ENCODE measurements at places on chromosomes 3 and 15.

DNA sequence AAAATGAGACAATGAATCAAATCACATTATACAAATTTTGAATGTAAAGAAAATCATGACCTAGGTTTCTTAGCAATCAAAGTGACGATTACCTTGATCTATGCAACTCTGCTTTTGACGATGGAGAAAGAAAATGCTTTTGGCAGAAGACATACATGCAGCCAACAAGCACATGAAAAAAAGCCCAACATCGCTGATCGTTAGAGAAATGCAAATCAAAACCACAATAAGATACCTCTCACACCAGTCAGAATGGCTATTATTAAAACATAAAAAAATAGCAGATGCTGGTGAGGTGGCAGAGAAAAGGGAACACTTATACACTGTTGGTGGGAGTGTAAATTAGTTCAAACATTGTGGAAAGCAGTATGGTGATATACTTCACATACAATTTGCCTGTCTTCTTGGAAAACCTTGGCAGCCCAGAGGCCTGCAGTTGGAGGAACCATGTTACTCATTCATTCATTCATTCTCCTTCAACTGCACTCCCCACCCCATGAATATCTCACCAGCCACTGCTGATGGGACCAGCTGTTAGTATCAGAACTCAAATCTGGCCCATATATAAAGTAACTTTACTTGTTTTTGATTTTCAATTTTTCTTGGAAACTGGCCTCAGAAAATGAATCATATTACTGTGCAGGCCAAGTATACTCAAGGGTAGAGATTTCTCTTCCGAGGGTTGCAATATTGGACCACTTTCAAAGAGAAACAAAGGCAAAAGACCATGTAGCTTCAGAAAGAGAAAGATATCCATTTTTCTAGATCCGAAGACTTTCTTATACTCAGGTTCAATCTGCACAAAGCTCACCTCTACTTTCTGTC, 358.6 kb upstream of the ARHGEF26 start:
- DNase-seq: no peak

- DNase-seq: peak; percentile 79
These were observed 39.5 kb upstream of the TPRG1 start for GRCh38 chr3:189132231-189132671.

DNA sequence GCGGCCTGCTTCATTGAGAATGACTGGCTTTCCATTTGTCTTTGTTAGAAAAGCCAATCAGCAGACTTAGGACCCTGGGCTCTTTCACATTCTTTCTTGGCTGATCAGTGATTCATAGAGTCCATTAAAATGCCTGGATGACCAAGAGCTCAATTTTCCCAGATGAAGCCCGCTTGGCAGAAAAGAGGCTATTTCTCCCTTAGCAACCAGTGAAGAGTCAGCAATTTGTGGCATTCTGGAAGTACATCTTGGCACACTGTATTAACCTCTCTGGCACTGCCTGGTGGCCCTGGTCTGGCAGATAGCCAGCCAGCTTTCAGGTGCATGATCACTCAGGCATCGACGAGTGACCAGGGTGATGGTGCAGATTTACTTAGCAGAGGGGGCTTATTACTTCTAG, 145.7 kb upstream of the PLAAT1 start:
- DNase-seq: no peak

DNA sequence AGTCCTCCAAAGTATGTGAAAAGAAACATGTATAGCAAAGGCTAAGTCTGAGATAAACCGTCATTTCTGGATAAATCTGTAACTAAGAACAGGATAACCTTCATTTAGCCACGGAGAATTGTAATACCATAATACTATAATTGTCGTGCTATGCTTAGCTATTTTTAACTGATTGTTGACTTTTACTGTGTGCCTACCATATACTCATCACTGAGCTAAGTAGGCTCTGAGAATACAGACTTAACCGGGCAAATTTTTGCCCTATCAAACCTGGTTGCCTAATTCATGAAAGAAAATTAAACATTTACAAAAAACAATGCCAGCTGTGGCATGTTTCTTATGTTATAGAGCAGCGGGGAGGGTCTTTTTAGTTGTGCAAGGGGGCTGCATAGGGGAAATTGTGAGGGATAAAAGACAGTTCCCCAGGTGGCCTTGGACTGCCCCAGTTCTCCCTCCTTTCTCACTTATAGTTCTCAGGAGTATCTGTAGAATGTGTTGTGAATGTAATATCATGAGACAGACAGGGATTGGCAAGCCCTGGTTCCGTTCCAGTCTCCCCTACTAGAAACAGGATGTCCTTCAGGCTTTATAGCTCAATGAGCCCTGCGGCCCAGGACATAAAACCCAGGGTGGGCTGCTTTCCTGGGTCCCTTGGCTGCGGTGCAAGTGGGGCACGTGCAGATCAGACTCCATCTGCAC, 318.5 kb downstream of the GBE1 start:
- no peak for DNase-seq

- no peak for DNase-seq
These were observed 81.7 kb downstream of the WNT5A start for GRCh38 chr3:55405436-55405835.

GRCh38 chr3:126480206-126480605, 4.5 kb upstream of the ZXDC start:
- DNase-seq: no peak

DNA sequence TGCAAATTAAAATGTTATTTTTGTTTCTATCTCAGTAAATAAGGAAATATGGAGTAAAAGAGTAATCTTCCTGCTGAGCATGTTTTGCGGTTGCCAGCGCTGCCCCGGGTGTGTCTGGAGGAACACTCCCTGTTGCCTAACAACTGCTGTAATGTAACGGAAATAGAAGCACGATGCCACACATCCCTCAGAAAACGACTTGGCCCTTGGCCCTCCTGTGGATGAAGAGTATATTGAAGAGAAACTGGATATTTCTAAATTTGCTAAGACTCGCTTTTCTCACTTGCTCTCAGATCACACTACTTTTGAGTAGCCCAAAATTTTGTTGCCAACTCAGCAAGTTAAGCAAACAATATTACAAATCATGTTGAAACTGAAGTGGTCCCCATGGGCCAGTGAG, 18.9 kb downstream of the CX3CR1 start:
- DNase-seq: peak; percentile 72

GRCh38 chr3:174191380-174191779, 667.8 kb upstream of the NAALADL2 start:
- DNase-seq: no peak

GRCh38 chr3:171453180-171453886, 6.9 kb downstream of the TNIK start:
- DNase-seq: no peak

- no peak for DNase-seq
These were observed 135.1 kb upstream of the UBP1 start for GRCh38 chr3:33575311-33575710.

GRCh38 chr15:70596354-70597055, 166.9 kb downstream of the UACA start:
- no peak for DNase-seq

- DNase-seq: no peak
These were observed 126.0 kb upstream of the CCNL1 start for GRCh38 chr3:157285966-157286365.

DNA sequence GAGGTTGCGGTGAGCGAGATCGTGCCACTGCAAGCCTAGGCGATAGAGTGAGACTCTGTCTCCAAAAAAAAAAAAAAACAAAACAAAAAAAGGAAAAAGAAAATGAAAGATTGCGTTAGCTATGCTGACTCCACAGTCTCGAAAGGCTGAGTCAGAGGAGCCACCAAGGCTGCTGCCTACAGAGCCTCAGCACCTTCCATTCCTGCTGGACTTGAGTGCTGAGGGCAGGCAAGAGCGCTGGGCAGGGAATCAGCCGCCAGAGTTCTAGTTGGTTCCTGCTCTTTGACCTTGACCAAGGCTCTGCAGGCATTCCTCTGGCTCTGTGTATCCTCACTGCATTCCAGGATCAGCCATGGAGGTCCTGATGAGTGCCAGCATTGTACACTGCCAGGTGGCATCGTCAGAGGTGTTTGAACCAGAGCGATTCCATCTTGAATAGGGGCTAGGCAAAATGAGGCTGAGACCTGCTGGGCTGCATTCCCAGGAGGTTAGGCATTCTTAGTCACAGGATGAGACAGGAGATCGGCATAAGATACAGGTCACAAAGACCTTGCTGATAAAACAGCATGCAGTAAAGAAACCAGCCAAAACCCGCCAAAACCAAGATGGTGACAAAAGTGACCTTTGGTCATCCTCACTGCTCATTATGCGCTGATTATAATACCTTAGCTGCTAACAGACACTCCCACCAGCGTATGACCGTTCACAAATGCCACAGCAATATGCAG, 5.9 kb downstream of the MESP2 start:
- DNase-seq: no peak

DNA sequence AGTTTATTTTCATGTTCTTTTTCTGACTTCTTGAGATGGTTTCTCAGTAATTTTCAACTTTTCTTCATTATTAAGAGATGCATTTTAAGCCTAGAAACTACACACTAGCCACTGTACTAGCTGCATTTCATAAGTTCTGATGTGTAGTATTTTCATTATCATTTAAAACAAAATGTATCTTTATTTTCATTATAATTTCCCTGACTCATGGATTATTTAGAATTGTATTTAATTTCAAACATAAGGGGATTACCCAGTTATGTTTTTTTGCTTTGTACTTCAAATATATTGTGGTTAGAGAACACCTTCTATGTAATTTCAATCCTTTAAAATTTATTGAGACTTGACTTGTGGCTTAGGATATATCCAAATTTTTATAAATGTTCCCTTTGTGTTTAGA, 44.5 kb downstream of the STT3B start:
- DNase-seq: no peak

- no peak for DNase-seq
These were observed 73.8 kb upstream of the ATP13A5 start for GRCh38 chr3:193452338-193452737.

DNA sequence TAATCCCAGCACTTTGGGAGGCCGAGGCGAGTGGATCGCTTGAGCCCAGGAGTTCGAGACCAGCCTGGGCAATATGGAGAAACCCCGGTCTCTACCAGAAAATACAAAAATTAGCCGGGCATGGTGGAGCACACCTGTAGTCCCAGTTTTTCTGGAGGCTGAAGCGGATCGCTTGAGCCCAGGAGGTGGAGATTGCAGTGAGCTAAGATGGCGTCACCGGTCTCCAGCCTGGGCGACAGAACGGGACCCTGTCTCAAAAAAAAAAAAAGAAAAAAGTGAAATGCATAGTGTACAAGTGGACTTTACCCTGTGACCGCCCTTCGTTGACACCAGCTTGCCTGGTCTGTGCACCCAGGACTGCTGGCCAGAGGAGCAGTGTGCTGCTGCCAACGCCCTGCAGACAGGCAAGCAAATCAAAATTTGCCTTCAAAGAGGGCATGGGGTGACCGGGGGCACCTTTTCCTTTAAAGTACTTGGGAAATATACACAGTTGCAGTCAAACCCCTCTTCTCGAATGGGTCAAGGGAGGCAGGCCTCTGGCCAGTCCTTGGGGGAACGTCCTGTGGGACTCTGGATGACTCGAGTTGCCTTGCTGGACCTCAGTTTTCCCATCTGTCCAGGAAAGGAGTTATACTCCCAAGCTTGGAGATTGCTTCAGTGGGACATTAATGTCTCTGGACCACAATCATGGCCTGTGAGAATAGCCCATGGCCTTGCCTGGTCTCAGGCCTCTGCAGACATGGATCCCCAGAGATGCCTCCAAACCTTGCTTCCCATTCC, 1.0 kb downstream of the XYLB start:
- no peak for DNase-seq

DNA sequence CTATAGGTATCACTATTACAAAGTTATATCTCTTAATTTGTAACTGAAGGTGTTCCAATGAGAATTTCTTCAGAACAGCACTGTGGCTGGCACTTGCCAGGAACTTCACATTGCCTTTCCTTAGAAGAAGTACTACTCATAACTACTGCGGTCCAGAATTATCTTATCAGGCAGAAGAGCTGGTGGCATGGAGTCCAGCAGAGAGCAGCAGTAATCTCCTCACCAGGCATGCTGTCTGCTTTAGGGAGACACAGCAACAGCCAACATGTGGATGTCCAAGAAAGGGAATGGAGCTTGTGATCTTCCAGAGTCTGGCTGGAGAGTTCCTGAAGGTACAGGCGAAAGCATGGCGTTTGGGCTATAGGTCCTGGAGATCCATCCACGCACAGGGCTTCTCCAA, 919.7 kb upstream of the NR2F2 start:
- no peak for DNase-seq

DNA sequence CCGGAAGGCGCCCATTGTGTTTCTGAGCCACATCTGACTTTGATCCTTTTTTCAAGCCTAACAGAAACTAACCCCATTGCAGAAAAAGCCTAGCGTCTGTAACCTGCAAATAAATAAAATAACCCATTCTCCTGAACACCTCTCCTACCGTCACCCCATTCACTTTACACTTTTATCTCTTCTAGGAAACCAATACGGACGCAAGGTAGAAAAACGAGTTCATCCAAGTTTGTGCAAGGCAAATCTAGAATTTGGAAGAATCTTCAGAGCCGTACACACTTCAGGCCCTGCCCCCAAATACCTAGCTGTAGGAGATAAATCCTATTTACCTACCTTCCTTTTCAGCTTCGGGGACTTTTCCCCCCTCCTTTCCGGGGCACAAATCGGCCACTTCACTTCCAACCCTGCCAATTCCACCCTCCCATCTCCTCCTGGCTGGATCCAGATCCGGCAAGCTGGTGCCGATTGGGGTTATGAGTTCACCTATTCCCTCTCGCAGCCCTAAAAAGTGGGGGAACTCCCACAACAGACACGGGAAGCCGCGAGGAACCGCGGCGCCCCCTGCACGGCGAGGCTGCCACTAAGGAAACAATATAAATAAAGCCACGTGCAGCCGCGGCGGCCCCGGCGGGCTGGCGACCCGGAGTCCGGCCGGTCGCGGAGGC, 987 bp downstream of the PRTG start:
- no peak for DNase-seq

DNA sequence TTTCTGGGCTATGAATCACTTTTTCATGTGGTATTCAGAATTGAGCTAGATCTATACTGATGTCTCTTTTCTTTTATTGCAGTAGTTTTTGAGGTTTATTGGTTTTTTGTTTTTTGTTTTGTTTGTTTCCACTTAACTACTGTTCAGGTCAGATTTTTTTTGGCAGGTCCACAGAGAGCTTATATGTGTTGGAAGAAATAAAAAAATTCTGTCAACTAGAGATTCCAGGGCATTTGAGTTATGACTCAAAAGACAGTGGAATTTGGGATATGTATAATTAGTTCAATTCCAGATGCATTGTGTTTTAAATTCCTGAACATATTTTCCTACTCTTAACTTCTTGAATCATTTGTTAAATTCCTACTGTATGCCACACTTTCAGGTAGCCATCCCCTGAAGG, 727.2 kb downstream of the SI start:
- DNase-seq: no peak

- DNase-seq: peak; percentile 28
These were observed 468 bp downstream of the UBP1 start for GRCh38 chr3:33439546-33440327.

- DNase-seq: no peak
These were observed 16.6 kb downstream of the ZIC4 start for GRCh38 chr3:147389717-147390116.

- DNase-seq: no peak
These were observed 147.2 kb upstream of the TPM1 start for GRCh38 chr15:62895139-62895866.

- peak; percentile 48 for DNase-seq
These were observed 750 bp downstream of the PODXL2 start for GRCh38 chr3:127629467-127630403.

Data from central memory CD4-positive, alpha-beta T cell (primary cell).